ENCODE measurements at places on chromosomes 12 and 14.

GRCh38 chr14:89128311-89129026, 288.6 kb downstream of the FOXN3 start:
- DNase-seq, result no peak

- no peak for DNase-seq
Observed at GRCh38 chr14:65501328-65501727, 88.8 kb downstream of the FUT8 start.

GRCh38 chr12:110846615-110847566, at the start of gene CCDC63:
CCDC63 (plus strand) TSS chr12:110846987; CDS start chr12:110852955, 5,968 bp downstream.
- no peak for DNase-seq

DNA sequence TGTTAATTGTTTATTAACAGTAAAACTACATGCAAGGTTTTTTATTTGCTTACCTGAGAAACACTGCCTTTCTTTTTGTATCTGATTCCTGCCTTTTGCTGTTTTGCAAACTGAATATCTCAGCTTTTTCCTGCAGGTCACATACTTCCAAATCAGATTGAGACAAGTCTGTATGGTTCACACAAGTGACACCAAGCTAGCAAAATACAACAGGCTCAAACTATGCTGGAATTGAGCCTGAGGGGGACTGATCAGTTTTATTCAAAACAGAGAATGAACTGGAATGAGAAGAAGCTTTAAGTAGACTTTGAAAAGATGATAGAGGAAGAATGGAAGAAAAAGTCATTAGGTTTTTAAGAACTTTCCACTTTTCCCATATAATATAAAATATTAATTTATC, 12.2 kb upstream of the CDK17 start:
- no peak for DNase-seq

GRCh38 chr12:24554612-24555295, 394.1 kb downstream of the BCAT1 start:
- no peak for DNase-seq

- DNase-seq, result no peak
Observed at GRCh38 chr14:67564236-67564635, 31.1 kb downstream of the PLEKHH1 start.

GRCh38 chr12:7645395-7646177, 20.1 kb downstream of the APOBEC1 start:
- DNase-seq, result peak; percentile 15

DNA sequence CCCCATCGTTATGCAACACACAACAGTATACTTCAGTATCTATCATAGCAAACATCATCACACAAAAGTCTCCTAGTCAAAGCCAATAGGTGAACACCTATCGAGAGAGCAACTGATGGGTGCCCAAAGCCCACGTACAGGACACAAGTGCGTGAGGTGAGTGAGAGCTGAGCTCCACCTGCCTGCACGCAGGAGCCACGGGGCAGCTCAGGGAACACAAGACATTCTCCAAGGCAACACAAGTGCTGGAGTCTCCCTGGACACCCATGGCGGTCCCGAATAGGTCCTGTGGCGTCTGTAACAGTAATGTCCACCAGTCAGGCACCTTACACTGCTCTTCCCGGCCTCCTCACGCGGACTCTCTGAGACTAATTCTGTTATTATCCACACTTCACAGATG, 44.3 kb downstream of the CDC42BPB start:
- DNase-seq, result no peak

GRCh38 chr12:120472521-120472920, 3.0 kb upstream of the SRSF9 start:
- no peak for DNase-seq

- peak; percentile 67 for DNase-seq
Observed at GRCh38 chr14:58626431-58626831, 11.3 kb upstream of the DACT1 start.

GRCh38 chr12:129068684-129069083, 215.4 kb downstream of the GLT1D1 start:
- DNase-seq, result no peak

DNA sequence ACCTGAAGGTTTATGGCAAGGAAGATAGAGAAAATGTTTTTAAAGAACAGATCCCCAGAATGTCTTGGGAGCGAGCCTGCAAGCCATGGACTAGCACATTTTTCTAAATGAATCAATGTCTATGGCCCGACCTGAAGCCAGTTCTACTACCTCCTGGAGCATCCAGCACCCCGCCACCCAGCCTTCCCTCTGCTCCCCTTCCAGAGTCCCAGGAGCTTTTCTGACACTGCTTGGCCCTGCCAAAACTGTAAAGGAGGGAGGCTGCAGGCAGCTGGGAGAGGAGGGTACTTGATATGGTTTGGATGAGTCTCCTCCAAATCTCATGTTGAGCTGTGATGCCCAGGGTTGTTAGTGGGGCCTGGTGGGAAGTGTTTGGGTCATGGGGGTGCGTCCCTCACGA, 95.5 kb upstream of the FZD10 start:
- DNase-seq, result no peak

GRCh38 chr12:40142001-40142744, 36.3 kb upstream of the SLC2A13 start:
- no peak for DNase-seq

DNA sequence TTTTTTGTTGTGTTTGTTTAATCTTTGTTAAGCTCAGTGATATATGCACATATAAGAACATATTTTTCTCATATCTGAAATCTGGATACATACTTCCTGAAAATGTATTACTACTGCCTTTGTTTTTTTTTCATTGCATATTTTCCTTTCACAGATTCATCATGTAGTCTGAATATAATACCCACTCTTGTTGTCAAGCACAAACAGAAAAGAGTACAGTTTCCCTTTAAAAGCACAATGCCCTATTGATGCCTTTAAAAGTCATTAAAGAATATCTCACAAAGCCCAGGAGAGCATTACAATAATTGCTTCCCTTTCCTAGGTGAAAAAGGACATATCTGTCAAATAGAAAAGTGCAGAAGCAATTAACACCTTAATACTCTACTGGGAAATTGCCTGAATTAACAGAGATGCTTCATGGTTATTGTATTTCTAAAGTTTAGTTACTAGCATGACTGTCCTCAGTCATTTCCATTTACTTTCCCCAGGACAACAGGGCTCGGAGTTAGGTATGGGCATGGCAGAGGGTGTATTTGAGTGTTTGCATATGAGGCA, 107.4 kb downstream of the GRIP1 start:
- no peak for DNase-seq

- no peak for DNase-seq
Observed at GRCh38 chr12:116187151-116187511, 90.4 kb downstream of the MED13L start.

GRCh38 chr12:54007538-54008259, 1.1 kb upstream of the HOXC8 start:
- no peak for DNase-seq

DNA sequence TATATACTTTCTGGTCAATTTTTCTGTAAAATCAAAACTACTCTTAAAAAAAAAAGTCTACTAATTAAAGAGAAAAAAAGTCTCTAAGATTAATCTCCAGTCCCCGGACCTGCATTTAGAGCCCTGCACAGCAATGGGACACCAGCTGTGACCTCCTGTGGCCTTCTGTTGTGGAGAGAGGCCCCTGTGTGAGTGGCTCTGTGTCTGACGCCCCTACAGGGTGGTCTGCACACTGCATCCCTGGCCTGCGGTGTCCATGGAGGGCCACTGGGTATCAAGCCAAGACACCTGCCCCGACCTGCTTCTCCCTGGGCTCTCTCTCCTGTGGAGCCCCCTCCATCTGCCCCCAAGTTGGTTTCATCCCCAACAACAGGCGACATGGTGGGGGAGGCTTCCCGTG, 248.0 kb upstream of the DIO3 start:
- no peak for DNase-seq

- DNase-seq, result no peak
Observed at GRCh38 chr12:131153956-131154355, 200.2 kb downstream of the ADGRD1 start.

DNA sequence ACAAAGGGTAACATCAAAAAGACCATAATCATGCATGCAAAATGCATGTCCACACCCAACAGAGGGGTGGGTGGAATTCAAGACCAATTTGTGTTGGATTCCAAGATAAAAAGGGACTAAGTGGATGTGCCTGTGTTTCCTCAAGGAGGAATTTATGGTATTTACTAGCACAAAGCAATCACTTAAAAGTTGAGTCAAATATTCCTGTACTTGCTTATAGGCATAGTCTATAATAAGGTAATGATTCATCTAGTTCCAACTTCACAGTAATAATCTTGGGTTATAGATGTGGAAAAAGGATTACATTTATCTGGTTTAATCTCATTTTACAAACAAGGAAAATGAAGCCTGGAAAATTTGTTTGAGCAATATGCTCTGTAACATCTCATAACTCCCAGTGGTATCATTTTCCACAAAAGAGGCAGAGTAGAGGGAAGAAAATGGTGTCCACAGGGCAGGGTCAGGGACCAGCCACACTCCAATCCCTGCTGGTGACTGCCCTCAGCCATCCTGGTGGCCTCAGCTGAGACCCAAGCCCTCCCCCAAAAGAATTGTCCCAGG, 80.8 kb upstream of the REP15 start:
- no peak for DNase-seq

Data from GM04504 (cell line).